Umbilical cord (tissue), 2 donors: ENCODE measurements at places on chromosomes 12 and 14. TPM values are rescaled to one million over a fixed set of nuclear protein-coding genes. Genes with fewer than 3 reads are reported as not detected.

TAS2R30 gene
- 22.4 TPM for total RNA-seq

RPS6KL1 gene
- 21.4 TPM for total RNA-seq

CLEC6A gene
- total RNA-seq = 3.9 TPM

GSC gene
- total RNA-seq = 0.96 TPM

PIP4K2C gene
- 12.5 TPM for total RNA-seq

PNMA1 gene
- 42.1 TPM for total RNA-seq

GZMB gene
- 0.96 TPM for total RNA-seq

ASIC1 gene
- total RNA-seq = 1.7 TPM

SERPINA3 gene
- 13.2 TPM for total RNA-seq

DAO gene
- not detected for total RNA-seq

ATP2A2 gene
- total RNA-seq = 94.4 TPM

LPAR5 gene
- 6.3 TPM for total RNA-seq

ANKRD33 gene
- total RNA-seq = 2.9 TPM

PGF gene
- 9.4 TPM for total RNA-seq

TSPAN11 gene
- total RNA-seq = 1.7 TPM

CDH24 gene
- total RNA-seq = 5.3 TPM

TEP1 gene
- total RNA-seq = 13.2 TPM

POTEM gene
- not detected for total RNA-seq

JDP2 gene
- total RNA-seq = 68.6 TPM

KRT3 gene
- not detected for total RNA-seq

MYF6 gene
- total RNA-seq = not detected

PCED1B gene
- total RNA-seq = 6.5 TPM
